ENCODE measurements at places on chromosomes 12 and 14.

GRCh38 chr12:94616203-94616729 is 34.1 kb downstream of the TMCC3 start:
- DNase-seq: no peak

DNA sequence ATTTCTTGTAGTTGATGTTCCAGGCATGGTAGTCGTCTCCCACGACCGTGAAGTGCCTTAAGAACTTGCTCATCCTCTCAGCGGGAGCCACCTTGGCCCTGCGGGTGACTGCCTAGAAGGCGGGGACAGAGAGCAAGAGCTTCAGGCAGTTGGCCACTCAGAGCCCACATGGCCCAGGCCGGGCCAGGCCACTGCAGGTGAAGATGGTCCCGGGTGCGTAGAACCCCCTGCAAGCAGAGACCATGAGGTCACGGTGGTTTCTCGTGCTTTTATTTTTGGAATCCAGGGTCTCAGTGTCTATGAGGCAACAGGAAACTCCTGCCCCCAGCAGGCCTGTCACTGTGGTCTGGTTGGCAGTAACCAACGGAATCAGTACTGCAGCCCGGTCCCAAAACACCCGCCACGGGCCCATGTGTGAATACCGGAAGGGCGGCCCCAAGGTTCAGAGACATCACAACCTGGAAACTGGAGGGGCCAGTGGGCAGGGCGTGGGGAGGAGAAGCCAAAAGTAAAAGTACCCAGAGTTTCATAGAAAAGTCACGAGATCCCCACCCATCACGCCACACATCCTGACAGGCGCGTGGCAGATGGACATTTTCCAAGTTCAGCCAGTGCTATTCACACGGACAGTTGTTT is 27.5 kb downstream of the HVCN1 start:
- no peak for DNase-seq

DNA sequence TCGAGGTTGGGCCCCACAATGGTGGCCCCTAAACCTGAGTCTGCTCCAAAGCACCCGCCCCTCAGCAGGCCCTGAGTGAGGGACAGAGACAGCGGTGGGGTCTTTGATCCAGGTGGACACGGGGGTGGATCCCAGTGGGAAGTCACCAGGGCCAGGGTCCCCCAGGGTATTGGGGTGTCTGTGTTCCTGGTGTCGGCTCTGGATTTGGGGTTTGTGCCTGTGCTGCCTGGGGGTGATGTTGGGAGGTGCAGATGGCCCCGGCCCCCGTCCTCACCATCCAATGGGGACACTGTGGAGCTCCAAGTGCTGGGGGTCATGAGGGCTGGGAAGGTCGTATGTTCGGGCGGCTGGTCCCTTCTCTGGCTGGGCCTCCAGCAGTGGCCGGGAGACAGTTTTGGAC is 354.2 kb downstream of the TMEM121 start:
- DNase-seq: no peak

GRCh38 chr14:34275530-34275929 is 186.5 kb downstream of the SPTSSA start:
- DNase-seq: no peak

- no peak for DNase-seq
These were observed 1.6 kb downstream of the ZFYVE26 start for GRCh38 chr14:67814821-67815220.

GRCh38 chr12:92968176-92968813 is 39.2 kb upstream of the EEA1 start:
- DNase-seq: no peak

DNA sequence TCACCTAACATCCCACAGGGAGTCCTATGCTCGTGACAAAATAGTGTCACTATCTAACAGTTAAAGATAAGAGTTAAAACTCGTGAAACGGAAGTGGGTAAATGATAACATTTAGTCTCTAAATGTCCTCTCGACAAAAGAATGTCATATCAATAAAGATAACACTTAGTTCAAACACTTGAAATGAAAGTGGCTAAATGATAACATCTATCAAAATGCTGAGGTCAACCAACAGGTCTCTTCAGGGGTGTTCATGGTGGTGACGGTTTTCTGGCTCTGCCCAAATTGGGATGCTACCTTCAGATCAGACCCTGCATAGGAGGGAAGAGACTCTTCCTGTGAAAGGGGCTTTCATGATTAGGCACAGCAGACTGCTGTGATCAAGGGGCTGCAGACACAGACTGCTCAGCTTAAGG is 22.1 kb downstream of the IL26 start:
- no peak for DNase-seq

GRCh38 chr12:105725054-105725453 is 394.6 kb downstream of the C12orf75 start:
- no peak for DNase-seq

DNA sequence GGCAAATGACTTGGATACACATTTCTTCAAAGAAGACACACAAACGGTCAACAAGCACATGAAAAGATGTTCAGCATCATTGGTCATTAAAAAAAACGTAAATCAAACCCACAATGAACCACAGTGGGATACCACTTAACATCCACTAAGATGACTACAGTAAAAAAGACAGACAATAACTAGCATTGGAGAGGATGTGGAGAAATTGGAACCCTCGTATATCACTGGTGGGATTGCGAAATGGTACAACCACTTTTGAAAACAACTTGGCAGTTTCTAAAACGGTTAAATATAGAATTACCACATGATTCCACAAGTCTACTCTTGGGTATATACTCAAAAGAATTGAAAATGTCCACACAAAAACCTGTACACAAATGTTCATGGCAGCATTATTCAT is 25.2 kb upstream of the PPFIBP1 start:
- DNase-seq: no peak

GRCh38 chr12:12882288-12882687 is 9.1 kb upstream of the GPRC5A start:
- no peak for DNase-seq

- no peak for DNase-seq
These were observed 8.2 kb upstream of the ATG101 start for GRCh38 chr12:52061470-52062166.

- DNase-seq: no peak
These were observed 96.3 kb downstream of the ST8SIA1 start for GRCh38 chr12:22238211-22238610.

GRCh38 chr12:52446367-52447045 is 5.4 kb downstream of the KRT6B start:
- DNase-seq: no peak

- no peak for DNase-seq
These were observed 170.9 kb upstream of the BMP4 start for GRCh38 chr14:54127526-54127925.

DNA sequence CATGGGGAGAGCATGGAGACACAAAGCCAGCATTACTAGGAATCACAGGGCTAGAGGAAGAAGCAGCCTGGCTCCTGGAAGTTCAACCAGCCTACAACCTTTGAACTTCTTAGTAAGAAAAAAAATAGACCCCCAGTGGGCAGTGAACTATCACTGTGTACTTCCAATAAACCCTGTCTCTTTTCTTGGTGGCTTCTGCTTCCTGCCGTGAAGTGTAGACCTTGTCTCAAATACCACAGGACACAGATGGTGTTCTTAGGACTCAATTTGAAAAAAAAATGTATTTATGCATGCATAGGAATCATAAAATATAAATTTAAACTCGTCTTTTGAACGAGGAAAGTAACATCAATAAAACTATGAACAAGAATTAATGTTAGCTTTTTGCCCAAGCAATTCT is 3.6 kb upstream of the PTGER2 start:
- no peak for DNase-seq

- DNase-seq: no peak
These were observed 43.2 kb downstream of the PLEKHG7 start for GRCh38 chr12:92745856-92746550.

- peak; percentile 60 for DNase-seq
These were observed 68.2 kb upstream of the ETV6 start for GRCh38 chr12:11581179-11581755.

- DNase-seq: no peak
These were observed 109.6 kb downstream of the DICER1 start for GRCh38 chr14:95047754-95048153.

- DNase-seq: no peak
These were observed 51.1 kb upstream of the EIF5 start for GRCh38 chr14:103282932-103283331.

- no peak for DNase-seq
These were observed 1007.4 kb upstream of the NOVA1 start for GRCh38 chr14:27605282-27605681.

- DNase-seq: no peak
These were observed 54.9 kb downstream of the BEGAIN start for GRCh38 chr14:100532154-100532861.

DNA sequence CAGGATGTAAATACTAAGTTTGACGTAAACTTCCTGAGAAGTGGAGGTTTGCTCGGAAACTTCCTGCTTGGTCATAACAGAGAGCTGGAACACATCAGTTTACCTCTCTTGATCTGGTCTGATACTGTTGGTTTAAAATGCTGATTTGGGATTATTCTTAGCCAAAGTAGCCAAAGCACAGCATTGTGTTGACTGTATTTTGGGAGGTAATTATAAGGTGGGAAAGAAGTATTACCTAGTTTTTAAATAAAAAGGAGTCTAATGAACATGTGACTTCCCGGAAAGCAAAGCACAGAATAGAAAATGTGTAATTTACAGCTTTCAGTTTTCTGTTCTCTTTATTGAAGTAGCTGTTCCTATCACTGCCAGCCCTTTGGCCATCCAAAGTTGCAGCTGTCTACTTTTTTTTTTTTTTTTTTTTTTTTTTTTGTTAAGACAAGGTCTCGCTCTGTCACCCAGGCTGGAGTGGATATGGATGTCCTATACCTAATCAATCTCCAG is 52.2 kb upstream of the SRP54 start:
- no peak for DNase-seq

DNA sequence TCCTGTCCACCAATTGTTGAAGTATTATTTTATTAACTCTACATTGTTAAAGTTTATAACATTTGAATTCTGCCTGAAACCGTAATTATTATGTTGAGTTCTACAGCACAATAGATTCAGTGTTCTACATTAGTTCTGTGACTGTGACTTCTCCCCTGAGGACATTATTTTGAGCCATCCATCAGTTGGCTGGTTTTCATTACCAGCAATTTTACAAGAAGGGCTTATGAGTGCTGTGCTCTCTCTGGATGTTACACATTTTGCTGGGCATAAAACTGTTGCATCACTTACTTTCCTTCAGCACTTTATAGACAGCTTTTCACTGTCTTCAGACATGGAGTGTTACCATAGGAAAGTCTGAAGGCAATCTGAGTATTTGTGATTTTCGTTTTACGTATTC is 118.2 kb upstream of the KITLG start:
- DNase-seq: no peak

DNA sequence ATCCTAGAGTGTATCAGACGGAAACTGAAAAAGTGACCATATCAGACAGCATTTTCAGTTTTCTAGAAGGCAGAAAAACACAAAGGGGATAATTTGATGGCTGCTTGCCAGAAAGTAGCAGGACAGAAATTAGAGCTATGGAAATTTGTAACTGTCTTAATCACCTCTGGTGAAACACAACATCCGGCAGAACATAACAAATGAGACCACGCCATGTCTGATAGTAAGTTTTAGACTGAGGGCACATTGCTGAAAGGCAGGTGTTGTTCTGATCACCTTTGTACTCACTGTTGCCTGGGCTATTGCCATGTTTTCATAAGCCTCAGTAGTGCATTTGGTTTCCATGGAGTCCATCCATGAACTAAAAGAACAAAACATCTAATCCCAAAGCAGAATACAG is 290.3 kb downstream of the PAWR start:
- DNase-seq: no peak

GRCh38 chr12:109302770-109303169 is 6.3 kb downstream of the FOXN4 start:
- no peak for DNase-seq

DNA sequence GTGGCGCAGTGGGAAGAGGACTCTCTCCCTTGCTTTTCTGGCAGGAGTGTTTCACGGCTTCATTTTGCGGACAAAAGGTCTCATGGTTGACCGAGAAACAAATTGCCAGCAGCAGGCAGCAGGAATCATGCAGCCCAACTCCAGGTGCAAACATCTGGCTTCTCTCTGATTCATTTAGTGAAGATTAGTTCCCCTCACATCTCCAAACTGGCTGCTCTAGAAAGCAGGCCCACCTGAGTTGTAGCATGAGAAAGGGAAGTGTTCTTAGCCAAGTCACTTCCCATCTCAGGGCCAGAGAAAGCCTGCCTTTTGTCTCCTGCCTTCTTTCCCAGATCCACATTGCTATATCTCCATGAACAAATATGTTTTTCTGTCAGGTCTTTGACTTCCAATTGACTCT is 120.8 kb upstream of the CCDC196 start:
- no peak for DNase-seq

GRCh38 chr12:50195832-50196231 is 28.7 kb upstream of the CERS5 start:
- DNase-seq: no peak

DNA sequence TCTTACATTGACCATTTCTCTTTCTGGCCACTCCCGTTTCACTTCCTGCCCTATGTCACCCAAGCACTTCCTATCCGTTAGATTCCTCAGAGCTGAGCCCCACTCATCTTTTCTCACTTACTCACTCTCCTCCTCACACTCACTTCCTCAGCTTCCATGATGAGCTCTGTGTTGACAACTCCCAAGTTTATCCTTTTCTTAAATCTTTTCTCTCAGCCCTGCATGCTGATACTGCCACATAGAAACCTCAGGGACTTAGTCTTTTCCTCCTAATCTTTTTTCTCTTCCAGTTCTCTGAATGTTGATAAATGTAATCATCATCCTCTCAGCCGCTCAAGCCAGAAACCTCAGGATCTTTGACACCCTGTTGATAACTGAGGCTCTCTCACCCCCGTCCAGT is 99.6 kb downstream of the ANO6 start:
- no peak for DNase-seq

GRCh38 chr12:124570810-124571209 is 3.4 kb upstream of the NCOR2 start:
- DNase-seq: no peak

DNA sequence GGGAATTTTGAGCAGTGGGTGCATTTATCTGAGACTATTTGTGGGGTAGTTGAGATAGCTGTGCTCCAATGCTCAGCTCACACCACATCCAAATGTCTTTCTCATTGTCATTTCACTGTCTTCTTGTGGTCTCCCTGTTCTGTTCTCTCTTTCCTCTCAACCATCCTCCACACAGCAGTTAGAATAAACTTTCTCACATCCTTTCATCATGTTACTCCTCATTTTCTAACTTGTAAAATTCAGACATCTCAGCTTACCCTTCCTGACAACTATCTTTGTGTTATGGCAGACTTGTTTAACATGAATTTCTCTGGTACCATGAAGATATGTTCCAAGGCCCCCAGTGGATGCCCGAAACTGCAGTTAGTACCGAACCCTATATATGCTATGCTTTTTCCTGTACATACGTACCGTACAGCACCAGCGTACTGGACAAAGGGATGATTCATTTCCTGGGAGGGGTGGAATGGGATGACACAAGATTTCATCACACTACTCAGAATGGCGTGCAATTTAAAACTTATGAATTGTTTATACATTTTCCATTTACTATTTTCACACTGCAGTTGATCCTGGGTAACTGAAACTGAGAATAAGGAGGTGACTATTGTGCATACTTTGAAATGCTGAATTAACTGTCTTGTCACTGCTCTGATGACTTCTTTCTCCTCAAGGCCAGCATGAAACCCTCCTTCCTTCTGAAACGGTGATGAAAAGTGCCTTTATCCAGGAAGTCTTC is 177.1 kb upstream of the SLC38A2 start:
- DNase-seq: no peak

GRCh38 chr14:97280526-97280925 is 483.3 kb downstream of the VRK1 start:
- no peak for DNase-seq

Data from activated CD4-positive, CD25-positive, alpha-beta regulatory T cell (primary cell).